ENCODE measurements at places on chromosomes 3 and 15. TPM values are rescaled to one million over a fixed set of nuclear protein-coding genes. Genes with fewer than 3 reads are reported as not detected.
A peak's percentile ranks its signal among the peaks of the same experiment; 100 is the strongest.

The CD200 gene
- polyA plus RNA-seq: 18.9 TPM

The IGSF11 gene
- polyA plus RNA-seq: 8.9 TPM

The PEAK1 gene
- 6.6 TPM for polyA plus RNA-seq

The MNS1 gene
- 4.9 TPM for polyA plus RNA-seq

The RIOX2 gene
- polyA plus RNA-seq: 21.2 TPM

The CPNE4 gene
- 0.27 TPM for polyA plus RNA-seq

The GPR62 gene
- 0.22 TPM for polyA plus RNA-seq

The P2RY14 gene
- polyA plus RNA-seq: 2.8 TPM

DNA sequence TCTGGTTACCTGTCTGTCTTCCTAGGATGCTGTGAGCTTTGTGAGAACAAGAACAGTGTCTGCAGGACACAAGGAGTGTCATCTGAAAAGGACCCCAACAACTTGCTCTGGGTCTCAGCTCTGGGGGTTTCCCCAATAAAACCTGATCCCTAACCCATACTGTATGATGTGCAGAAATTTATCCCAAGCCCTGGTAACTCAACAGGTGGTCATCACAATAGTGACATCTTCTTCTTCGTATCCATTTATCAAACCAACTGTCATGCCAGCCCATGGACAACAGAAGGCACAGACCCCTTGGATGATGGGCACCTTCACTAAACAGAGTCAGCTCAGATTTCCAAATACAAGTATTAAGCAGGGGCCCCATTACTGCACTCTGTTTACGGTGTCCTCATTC is 127.5 kb downstream of the UACA start:
- no peak for DNase-seq

DNA sequence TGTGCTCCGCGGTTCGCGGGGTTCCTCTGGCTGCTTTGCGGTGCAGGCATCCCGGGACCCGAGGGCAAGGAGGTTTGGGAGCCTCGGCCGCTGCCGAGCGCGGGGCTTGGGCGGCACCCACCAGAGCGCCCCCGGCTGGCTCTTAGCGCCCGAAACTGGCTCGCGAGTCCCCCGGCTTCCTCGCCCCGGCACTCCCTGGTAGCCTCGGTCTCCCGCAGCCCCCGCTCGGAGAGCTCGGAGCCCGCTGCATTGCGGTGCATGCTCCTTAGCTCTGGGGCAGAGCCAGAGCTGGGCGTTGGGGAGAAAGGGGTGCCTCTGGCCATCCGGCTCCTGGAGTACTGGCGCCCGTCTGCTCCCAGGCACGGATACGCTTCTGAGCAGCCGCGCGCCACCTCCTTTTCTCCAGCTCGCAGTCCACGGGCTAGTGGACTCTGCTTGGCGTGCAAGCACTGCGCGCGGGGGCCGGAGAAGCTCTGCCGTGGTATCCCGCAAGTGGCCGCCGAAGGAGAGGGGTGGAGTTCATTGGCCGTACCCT is 753 bp downstream of the EPHB1 start:
- no peak for DNase-seq

GRCh38 chr3:158057666-158058065 is 48.6 kb downstream of the SHOX2 start:
- DNase-seq: no peak

DNA sequence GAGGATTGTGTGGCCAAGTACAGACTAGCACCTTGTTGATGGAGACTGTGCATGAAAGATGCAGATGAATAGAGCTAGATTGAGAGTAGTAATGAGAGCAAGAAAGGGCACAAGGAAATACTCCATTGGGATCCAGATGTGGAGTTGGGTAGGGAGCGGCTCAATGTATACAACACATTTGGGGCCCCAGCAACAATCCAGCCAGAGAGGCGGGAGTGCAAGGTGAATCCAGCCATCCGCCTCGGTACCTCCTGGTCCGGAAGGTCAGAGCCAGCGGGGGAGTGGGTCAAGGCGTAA is 9.0 kb downstream of the ISL2 start:
- no peak for DNase-seq

DNA sequence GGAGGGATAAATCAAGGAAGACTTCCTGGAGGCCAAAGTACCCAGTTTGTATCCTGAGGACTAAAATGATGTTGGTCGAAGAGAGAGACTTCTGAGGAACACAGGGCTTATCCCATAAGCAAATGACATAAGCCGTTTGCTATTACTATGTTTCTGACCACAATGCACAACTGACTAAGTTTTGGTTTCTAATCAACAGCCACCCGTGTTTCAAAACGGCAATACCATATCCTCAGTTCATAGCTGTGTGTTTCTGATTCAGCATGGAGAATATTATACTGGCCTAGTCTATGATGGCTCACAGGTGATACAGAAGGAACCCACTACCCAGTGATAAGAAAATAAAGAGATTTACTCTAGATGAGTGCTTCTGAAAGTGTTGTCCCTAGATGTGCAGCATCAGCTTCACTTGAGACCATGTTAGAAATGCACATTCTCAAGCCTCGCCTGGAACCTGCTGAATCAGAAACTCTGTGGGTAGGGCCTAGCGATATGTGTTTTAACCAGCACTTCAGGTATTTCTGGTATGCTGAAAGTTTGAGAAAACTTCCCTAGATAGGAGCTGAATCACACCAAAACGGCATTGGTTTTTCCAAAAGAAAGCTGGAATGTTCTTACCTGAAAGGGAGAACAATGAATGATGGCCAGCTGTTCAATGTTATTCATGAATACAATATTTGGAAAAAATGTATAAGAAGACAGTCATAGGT is 639.7 kb upstream of the NR2F2 start:
- no peak for DNase-seq

- DNase-seq: no peak
These were observed 122.0 kb downstream of the MECOM start for GRCh38 chr3:169541528-169541927.

DNA sequence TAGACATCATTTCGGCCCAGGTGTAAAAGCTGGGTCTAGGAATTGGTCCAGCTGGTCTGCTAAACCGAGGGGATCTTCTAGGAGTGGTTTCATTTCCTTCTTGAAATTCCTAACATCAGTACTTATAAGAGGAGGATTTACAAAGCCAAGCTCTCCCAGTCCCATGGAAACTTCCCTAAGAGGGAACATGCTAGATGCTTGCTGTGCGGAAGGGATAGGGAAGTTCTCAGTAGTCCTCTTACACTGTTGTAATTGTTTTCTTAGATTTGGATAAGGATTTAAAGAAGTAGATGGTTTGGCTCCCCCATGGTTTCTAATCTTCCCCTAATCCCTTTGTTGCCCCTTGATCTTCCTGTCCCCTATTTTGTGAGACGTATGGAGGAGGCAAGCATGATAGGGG is 89.7 kb upstream of the XCR1 start:
- no peak for DNase-seq

GRCh38 chr15:62781081-62781497 is 261.5 kb upstream of the TPM1 start:
- DNase-seq: no peak

DNA sequence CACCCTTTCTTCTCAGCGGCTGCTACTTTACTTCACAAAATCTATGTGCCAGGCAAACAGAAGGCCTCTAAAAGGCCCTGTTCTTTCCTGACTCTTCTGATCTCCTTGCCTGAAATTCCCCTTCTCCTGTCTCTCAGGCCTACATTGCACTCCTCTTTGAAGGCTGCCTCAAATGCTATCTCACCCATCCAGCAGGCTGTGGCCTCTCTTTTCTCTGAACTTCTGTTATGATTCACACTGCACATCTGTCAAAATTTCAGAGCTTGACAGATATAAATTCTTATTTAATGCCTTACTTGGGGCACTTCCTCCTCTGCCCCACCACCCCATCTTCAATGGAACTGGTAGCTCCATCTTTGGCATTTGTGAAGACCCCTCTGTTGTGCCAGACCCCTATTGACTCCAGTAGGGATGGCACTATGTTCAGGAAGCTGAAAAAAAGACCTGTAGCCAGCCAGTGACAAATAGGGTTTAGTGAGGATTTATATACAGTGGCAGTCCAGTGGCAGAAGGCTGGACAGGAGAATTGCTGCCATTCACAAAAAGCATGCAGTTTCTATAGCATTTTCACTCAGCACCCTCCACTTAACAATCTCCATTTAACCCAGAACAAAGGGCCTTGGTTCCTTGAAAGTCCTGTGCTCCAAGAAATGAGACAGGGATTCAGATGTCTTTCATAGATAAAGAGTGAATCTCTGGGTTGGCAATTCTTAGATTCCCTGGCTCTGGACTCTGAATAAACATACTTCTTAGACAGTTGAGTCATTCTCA is 415.8 kb upstream of the GRM7 start:
- DNase-seq: no peak

GRCh38 chr15:85667491-85668424 is 127.0 kb downstream of the KLHL25 start:
- no peak for DNase-seq

- no peak for DNase-seq
These were observed 141.8 kb upstream of the CFAP20DC start for GRCh38 chr3:59191651-59192050.

DNA sequence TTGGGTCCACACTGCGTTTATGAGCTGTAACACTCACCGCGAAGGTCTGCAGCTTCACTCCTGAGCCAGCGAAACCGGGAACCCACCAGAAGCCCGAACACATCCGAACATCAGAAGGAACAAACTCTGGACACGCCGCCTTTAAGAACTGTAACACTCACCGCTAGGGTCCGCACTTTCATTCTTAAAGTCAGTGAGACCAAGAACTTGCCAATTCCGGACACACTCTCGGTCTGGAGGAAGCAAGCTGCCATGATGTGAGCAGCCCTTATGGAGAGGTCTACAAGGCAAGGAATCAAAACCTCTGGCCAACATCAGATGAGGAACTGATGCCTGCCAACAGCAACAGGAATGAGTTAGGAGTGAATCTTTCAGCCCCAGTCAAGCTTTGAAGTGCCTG is 62.9 kb downstream of the SLC28A2 start:
- DNase-seq: no peak

- DNase-seq: no peak
These were observed 205.4 kb upstream of the IGF1R start for GRCh38 chr15:98442901-98443300.

DNA sequence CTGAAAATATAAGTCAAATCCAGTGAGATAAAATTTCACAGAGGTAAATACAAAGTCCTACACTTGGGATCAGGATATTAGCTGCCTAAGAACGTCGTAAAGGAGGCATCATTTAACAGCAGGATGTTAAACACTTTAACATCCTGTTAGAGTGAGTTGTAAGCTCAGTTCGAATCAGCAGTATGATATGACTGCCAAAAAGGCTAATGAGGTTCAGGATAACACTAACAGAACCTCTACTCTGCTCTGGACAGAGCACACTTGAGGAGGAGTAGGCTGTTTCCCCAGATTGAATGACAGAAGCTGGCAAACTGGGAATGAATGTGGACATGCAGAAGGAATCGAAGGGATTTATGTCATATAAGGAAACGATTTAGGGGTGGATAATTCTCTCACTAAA is 227.1 kb upstream of the CD96 start:
- no peak for DNase-seq

DNA sequence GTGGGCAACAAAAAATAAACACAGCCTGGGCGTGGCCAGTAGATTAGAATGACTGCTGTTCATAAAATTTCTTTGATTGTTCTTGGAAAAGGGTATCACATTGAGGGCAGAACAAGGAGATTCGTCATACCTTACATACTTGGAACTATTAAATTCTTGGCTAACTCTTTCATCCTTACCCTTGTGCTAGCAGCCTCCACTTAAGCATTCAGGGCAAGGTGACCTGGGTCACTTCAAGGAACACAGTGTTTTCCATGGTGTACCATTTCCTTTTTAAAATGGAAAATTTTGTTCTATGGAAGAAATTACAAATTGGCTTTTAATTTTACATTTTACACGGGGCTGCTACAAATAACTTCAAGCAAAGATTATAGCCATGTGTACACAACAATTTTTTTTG is 60.8 kb downstream of the MINDY4B start:
- peak; percentile 64 for DNase-seq

DNA sequence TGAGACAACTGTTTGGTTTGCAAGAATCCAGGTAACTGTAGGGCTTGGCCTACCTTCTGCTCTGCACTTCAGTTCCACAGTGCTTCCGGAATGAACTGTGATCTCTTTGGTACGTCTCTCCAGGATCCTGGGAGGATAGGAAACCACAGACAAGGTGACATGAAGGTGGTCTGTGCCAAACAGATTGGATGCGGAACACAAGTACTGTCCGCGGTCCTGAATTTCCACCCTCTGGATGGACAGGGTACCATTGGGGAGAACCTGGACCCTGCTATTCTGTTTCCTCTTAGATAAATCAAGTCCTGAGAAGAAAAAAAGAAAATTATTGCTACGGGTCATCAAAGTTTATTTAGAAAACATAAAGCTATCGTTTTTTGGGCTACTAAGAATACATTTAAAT is 17.3 kb downstream of the IGSF10 start:
- DNase-seq: no peak

GRCh38 chr15:40449275-40449674 is 8.5 kb downstream of the BAHD1 start:
- DNase-seq: no peak

DNA sequence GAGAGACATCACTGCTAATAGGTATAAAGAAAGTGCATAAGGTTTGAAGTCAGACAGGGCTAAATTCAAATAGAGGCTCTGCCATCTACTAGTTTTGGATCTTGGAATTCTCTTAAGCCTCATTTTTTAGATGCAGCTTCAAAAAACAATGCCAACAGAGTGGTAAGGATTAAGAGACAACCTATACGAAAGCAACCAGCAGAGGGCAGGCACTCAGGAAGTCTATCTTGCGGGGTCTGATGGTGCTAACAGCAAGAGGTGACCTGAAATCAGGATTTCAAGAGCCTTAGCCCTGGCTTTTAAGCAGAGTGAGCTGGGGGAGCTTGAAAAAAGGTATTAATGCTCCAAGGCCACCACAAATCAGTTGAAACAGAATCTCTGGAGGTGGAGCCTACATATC is 40.7 kb downstream of the LDHAL6B start:
- no peak for DNase-seq

DNA sequence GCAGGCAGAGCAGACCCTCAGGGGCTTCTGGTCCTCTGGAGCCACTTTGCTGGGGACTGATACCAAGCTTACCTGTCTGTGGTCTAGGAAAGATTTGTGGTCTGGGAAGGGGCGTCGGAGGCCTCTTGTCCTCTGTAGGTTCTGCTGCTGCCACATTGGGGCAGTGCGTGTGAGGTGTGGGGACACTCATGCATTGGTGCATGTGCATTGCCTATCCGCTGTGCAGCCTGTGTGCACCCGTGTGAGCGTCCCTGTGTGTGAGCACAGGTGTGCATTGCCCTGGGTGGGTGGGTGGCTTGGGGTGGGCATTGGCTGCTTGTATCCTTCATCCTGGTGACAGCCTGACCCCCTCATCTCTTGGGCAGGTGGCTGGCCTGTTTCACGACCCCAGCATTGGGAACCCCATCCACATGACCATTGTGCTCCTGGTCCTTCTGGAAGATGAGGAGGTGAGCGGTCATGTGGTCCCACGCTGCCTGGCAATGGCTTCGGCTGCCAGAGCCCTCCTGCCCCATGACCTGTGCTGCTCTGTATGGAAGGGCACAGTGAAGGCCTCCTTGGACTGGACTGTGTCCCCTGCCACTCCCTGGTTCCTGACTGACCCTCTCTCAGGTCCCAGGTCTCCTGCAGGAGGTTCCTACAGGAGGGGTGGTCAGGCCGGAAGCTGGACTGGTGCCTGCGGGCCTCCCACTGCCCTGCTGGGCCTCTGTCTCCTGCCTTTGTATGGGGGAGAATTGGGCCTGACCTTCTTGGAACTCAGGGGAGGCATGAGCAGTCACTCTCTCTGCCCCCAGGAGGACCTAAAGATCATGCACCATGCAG is 41.5 kb downstream of the SAXO2 start:
- DNase-seq: no peak

Measured in ovary (tissue), 10 donors.